Renal cortical epithelial cell (primary cell): ENCODE measurements at places on chromosomes 3 and 15. TPM values are rescaled to one million over a fixed set of nuclear protein-coding genes. Genes with fewer than 3 reads are reported as not detected.
A peak's percentile ranks its signal among the peaks of the same experiment; 100 is the strongest.

OCA2 gene
- 0.40 TPM in 1 of 2 replicates, not detected in the other for total RNA-seq

SLC12A1 gene
- 0.17 and 14.1 TPM in 2 replicates for total RNA-seq

HYAL3 gene
- 13.5 and 15.1 TPM in 2 replicates for total RNA-seq

ALDH1L1 gene
- 2.4 and 4.6 TPM in 2 replicates for total RNA-seq

GPR15 gene
- not detected in 2 replicates for total RNA-seq

FAM107A gene
- 0.60 and 0.87 TPM in 2 replicates for total RNA-seq

SLC6A1 gene
- not detected in 2 replicates for total RNA-seq

RTP4 gene
- total RNA-seq = 1.1 and 6.9 TPM in 2 replicates

PAQR5 gene
- 8.2 and 8.9 TPM in 2 replicates for total RNA-seq

GOLGA6L10 gene
- total RNA-seq = 0.35 and 2.0 TPM in 2 replicates

CRABP1 gene
- total RNA-seq = not detected in 2 replicates

CCK gene
- 0.69 and 7.6 TPM in 2 replicates for total RNA-seq

ULK3 gene
- total RNA-seq = 13.4 and 20.4 TPM in 2 replicates

GPR160 gene
- 28.6 and 50.5 TPM in 2 replicates for total RNA-seq

RASL12 gene
- total RNA-seq = not detected in 2 replicates

- DNase-seq = no peak
Measured at GRCh38 chr3:6250167-6250566, 610.7 kb upstream of the GRM7 start.

DNA sequence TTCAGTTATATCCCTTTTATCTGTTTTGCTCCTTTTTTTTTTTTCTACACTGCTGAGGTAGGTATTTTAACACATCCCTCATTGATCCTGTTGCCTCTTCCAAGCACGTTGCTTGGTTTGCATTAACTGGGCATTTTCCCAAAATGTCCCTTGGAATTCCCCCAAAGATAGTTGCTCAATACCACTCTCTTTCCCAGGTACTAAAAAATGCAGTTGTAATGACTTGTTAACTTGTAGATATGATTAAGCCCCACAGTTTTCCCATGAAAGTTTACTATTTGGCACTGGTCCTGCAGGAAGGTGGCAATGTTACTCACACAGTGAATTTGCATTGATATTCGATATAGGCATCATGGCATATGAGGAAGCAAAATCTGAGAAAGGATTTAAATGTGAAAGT, 67.1 kb downstream of the GRM7 start:
- peak; percentile 95 for DNase-seq

GRCh38 chr3:43074901-43075689, 30.8 kb downstream of the POMGNT2 start:
- no peak for DNase-seq

GRCh38 chr3:134959516-134959915, 164.5 kb downstream of the EPHB1 start:
- no peak for DNase-seq

DNA sequence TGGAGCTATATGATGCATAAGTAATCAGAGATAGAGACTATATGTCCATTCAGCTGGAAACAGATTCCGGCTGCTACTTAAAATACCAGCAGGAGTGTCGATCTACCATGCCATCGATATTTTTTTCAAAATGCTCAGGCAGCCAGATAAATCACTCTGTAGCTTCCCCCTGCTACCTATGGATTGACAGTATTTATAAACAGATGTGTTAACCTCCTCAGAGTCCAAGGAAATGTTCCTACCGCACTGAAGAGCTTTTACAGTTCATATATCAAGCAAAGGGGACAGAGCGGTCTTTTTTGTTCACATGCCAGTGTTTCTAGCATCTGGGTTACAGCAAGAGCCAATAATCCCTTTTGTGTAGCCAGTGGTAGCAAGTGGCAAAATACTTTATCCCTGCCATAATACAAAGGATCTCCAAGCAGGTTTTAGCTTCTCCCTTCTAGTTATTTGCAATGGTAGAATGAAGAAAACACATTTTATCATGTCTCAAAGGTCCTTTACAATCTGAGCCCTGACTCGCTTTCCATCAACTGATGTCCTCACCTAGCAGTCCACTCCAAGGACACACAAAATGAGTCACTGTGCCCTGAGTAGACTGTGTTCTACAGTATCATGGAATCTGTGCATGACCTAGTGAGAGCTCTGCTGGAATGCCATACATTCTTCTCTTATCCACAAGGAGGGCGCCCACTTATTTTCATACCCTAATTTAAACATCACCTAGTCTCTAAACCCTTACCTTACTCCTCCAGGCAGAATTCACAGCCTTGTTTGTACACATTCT, 507.0 kb downstream of the TBL1XR1 start:
- no peak for DNase-seq

DNA sequence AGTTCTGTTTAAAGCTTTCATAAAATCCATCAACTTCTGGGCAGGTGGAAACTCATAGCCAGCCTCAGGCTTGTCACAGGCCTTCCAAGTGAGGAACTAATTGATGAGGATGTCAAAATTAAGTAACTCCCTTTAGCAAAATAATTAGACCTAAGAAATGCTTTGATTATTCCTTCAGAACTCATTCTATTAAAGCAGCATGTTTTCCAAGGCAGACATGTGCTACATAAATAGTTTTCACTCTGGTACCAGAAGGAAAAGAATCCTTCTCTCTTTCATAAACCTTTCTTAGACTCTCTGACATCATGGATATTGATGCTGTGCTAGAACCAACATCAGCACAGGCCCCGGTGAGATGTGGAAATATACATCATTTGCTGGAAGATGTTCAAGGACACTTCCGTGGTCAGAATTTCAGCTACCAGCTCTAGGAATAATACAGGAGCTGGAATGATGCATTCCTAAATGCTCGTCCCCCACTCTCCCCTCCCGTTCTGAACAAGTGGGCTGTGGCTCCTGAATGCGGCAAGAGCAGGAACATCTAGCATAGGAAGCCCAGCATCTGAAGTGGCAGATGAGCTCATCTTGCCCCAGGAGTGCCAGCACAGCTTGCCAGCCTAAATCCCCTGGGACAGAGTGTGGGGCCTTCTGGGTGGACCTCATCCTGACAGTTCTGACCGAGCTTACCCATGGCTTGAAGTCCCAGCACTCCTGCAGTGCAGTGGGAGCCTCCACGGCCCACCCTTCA, 82.4 kb downstream of the WWTR1 start:
- DNase-seq = peak; percentile 54

DNA sequence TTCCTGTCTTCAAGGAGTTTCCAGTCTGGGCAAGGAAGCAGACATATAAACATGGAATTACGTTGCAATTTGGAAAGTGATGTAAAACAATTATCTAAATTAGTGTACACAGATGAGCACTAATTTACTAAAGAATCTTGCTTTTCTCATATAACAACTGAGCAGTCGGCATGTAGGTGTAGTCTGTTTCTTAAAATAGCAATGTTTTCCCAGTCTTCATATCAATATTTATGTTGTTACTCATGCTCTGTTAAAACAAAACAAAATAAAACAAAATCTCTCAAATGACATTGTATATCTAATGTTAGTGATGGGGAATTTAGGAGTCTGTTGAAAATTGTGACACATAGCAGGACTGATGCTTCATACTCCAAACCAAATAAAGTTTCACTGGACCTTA, 75.6 kb downstream of the SAMMSON start:
- DNase-seq = no peak

- no peak for DNase-seq
Measured at GRCh38 chr3:19652336-19652735, 281.7 kb downstream of the EFHB start.

- no peak for DNase-seq
Measured at GRCh38 chr3:55327131-55327920, 159.8 kb downstream of the WNT5A start.

- no peak for DNase-seq
Measured at GRCh38 chr3:129184396-129184657, 631 bp upstream of the CNBP start.

GRCh38 chr15:35271371-35272043, 186.4 kb upstream of the NANOGP8 start:
- DNase-seq = peak; percentile 10

DNA sequence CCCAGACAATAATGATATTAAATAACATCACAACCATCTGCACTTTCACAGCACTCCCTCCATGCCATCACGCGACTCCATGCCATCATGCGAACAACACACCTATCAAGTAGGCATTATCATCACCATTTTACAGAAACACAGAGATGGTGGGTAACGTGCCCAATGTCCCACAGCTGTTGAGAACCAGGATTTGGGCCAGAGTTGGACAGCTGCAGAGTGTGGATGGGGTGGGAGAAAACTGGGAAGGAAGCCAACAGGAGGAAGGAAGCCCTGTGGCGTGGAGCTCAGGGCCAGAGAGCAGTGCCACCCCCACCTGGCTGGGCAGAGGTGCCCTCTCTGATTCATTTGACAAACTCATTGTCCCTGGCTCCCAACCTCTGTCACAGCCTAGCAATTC, 29.0 kb downstream of the RBPMS2 start:
- no peak for DNase-seq

- DNase-seq = no peak
Measured at GRCh38 chr3:46669191-46669999, 24.1 kb downstream of the ALS2CL start.

- no peak for DNase-seq
Measured at GRCh38 chr15:71392861-71393283, 277.6 kb downstream of the THSD4 start.

DNA sequence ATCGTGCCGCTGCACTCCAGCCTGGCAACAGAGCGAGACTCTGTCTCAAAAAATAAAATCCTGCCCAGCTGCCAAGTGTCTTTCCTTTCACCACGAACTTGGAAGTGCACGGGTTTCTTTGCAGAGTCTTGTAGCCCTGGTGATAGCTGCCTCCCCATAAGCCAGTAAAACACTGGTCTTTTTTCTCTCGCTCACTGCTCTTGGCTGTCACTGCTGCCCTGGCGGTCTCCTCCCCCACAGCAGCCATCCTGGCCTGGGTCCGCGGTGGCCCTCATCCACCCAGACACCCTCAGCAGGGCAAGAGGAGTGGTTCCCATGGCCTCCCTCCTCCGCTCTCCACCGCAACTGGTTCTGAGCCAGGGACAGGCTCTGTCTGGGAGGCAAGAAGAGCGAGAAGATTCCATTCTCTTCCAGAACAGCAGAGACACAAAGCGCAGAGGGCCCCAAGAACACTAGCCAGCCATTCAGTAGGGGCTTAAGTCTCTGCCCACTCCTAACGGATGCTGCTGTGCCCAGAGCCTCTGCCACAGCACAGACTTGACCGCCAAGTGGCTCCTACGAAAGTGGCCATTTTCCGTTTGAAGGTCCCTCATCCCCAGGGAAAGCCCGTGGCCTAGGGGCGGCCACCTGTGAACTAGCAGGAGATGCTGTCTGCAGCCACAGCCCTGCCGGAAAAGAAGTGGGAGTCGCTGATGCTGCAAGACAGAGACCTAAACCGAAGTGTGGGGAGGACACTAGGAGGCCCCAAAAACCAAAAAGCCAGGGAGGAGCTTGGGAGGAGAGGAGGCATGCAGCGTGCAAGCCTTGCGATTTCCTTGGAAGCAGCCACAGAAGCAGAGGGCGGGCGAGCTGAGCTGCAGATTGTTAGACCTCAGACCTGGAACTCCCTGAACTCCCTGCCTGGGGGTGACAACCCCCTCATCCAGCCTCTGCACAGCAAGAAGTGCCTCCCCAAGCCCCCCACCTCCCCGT, 44.1 kb downstream of the KLHL25 start:
- no peak for DNase-seq

DNA sequence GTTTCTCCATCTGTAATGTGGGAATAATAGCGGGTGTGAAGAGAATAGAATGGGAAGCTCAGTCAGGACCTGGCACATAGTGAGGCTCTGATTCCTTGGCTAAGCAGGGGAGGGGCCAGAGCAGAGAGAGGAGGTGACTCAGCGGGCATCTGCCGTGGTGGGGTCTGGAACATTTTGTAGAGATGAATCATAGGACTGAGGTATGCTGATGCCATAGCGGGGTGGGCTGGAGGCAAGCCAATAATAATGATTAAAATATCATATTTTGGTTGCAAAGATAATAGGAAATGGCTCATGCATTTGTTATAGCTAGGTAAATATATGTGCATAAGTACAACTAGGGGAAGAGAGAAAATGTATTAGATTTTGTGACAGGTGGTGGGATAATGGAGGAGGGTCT, 11.2 kb downstream of the TGM4 start:
- peak; percentile 91 for DNase-seq

DNA sequence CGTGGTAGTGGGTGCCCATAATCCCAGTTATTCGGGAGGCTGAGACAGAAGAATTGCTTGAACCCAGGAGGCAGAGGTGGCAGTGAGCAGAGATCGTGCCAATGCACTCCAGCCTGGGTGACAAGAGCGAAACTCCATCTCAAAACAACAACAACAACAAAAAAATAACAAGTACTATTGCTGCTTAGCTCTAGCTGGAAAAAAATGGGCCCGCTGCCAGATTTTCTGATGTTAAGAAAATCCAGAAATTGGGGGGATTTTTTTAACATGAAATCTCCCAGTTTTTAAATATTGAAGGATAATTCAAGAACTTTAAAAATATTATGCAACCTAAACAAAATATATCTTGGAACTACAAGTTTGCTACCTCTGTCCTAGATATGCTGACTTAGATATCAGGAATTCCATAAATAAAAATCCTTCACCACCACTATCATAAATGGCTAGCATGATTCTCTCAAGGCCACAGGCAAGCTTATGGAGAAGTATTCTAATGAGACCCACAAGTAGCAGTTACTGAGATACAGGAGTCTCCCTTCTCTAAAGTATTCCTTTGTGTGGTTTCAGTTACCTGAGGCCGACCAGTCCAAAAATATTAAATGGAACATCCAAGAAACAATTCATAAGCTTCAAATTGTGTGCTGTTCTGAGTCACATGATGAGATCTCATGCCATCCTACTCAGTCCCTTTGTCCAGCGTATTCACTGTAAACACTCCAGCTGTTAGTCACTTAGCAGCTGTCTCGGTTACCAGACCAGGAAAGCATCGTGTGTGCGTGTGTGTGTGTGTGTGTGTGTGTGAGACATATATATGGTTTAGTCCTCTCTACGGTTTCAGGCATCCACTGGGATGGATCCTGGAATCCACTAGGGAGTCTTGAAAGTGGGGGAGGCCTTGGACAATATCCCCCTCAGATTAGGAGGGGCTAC, 277.2 kb downstream of the TBL1XR1 start:
- no peak for DNase-seq

DNA sequence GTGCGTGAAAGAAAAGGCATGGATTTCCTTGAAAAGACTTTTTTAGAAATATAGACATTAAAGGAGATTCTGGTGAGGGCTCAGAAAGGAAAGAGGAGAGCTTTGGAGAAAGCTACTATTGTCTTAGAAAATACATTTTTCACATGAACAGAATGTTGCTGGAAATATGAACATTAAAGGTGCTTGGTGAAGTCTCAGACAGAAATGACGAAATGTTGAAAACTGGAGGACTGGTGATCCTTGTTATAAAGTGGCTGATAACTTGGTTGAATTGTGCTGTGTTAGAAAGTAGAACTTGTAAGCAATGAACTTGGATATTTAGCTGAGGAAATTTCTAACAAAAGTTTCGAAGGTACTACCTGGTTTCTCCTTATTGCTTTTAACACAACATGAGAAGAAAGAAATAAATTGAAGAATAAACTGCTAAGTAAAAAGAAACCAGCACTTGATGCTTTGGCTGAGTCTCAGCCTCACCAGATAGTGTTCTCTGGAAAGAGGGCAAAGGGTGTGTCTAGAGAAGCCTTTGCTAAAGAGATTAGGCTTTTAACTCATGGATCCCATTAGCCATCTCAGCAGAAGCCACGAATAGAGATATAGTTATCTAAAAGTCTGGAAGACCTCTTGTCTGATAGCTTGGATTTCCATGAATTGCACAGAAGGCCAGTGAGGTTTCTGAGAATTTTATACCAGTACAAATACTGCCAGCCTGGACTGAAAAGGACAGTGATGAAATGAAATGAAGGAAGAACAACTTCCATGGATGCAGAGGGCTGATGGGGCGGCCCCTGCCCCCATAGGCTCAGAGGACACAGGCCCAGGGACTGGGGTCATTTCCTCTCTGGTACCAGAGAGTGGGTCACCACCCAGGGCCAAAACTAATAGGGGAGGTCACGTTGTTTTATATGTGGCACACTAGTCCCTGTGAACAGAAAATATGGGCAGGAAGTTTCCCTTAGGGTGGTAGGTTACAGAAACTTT, 91.5 kb downstream of the RPL22L1 start:
- no peak for DNase-seq
